ENCODE measurements at places on chromosomes 7 and 10.

- no peak for DNase-seq
Observed at GRCh38 chr7:14385074-14385473, 395.6 kb upstream of the ETV1 start.

DNA sequence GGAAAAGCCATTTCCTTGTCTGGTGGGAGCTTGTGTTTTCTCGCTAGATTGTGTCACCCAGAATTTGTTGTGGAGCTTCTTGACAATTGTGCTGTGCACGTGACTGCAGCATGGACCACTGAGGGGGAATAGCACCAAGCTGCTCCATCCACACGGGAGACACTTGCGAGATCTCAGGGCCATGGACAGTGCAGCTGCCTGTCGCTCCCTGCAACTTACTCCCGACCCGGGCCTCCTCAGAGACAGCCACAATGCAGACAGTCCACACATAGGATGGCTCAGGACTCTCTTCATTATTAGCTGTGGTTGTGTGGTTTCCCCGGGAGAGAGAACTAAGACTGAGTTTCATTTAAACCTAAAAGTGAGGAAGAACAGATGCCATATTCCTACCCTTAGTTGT, 673.2 kb upstream of the GALNT17 start:
- no peak for DNase-seq

GRCh38 chr10:55158633-55159032, 357.6 kb upstream of the PCDH15 start:
- no peak for DNase-seq

DNA sequence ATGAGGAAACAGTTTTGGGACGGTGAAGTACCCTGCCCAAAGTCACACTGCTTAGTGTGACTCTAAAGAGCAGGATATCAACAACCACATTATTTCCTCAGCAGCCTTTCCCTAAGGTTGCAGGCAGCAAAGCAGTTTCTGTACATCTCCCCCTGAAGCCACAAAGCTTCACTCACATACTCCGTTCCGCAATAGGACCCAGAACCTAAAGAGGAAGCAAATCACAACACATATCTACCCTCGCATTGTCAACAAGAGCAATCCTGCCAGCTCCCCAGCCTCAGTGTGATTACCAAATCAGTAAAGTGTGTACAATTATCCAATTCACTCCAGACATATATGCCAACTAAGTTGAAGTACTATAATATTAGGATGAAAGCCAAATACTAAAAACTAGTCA, 30.8 kb downstream of the VAX1 start:
- no peak for DNase-seq

DNA sequence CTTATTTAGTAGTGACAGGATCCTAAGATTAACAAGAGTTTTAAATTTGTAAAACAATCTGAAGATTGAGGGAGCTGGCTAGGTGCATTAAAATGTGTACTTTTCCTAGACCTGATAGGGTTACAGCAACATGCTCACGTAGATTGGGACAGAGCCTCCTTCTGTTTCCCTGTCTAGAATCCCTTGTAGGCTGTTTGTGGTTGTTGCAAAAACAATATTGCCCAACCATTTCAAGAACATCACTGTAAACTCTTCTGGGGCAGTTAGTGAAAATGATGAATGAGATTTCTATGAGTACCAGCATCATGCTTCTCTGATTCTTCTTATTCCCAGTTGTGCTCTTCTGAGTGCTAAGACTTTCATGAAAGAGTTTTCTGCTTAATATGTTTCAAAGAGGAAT, 14.7 kb upstream of the CPED1 start:
- DNase-seq: no peak

DNA sequence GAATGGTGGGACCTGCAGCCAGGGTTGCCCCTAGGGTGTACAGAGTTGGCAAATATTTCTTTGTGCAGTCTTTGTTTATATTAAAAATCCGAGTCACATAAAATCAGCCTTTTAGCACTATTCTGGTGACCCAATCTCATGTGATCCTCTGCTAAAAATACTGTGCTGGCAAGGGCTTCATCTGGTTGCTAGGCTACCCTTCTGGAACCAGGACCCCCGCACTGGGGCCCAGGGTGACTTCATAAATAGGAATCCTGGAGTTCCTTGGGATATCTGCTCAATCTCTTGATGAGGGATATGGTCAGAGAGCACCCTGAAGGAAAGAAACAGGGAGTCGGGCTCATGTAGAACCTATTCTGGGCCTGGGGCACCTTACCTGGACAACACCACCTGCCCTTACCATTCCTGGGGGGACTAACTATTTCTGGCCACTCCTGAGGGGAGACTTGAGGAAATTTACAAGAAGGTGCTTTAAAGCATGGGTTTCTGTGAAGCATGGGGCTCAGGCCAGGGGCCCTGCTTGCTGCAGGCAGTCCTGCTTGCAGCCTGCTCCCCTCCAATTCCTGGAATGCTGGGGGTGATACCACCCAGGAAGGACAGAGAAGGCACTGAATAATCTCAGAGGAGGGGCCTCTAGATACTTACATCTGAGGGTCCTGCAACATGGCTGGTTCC, 44.7 kb downstream of the SH2D4B start:
- DNase-seq: no peak

DNA sequence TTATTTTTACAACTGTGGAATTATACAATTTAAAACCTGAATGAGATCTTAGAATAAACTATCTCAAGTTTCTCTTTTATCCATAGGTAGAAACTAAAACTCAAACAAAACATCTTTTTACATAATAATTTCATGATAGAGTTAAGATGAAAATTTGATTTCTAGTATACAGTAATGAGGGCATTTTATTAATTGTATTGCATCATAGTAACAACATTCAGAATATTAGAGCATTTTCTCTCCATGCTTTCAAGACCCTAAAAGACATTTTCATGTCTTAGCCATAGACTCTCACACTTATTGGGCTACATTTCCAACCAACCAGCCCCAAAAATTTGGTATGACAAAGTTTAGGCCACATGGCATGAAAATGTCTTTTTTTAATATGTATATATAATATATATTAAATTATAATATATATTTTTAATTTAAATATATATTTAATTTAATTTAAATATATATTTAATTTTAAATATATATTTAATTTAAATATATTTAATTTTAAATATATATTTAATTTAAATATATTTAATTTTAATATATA, 195.7 kb upstream of the STEAP1 start:
- no peak for DNase-seq

DNA sequence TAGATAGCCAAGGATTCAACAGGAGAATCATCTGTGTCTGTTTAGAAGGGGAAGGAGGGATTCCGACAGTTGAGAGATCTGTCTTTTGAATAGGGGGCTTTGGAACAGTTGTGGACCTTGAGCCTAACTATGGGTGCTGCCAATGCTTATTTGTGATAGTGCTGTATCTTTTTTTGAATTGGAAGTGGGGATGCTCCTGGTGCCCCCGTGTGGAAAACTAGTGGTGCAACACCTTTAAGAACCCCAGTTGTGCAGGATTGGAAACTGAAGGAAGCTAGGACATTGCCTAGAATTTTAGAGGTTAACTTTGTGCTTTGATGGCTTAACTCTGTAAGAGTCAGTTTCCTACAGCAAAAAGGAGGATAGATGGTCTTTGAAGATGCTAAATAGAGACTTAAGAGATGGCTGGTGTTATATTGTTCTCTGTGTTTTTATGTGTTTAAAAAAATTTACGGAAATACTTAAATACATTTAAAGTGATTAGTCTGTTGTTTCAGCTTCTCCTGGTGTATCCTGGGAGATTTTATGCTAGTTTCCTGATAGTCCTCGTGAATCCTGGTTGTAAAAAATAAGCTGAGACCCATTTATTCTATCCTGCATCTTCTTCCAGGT, 69.3 kb downstream of the AP3M1 start:
- peak; percentile 84 for DNase-seq

Data from A673 (cell line).